ENCODE measurements at places on chromosomes 11 and 22. TPM values are rescaled to one million over a fixed set of nuclear protein-coding genes. Genes with fewer than 3 reads are reported as not detected.

DNA sequence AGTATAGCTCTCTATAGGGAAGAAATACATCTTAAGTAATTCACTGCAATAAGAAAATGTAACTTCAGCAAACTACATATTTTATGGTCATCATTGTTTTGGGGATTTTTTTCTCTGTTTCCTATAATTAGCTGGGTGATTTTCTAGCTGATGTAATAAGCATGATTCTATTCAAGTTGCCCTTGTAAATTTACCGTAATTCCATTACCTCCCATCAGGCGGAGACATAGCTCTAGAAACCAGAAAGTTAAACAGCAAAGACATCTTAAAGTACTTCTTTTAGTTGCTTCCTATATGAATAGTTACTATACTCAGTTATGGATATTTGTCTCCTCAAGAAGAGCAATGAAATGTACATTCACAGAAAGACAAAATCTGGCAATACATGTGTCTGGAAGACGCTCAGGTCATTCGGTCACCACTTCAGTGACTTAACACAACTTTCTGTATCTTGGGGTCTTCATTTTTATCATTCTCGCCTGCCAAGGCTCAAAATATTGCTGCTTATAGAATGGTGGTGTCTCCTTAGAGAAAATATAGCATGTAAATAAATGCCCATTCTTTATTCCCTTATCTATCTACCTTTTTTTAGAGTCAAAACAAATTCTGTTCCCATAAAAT is 239.9 kb upstream of the ZC3H12C start:
- no peak for DNase-seq

DNA sequence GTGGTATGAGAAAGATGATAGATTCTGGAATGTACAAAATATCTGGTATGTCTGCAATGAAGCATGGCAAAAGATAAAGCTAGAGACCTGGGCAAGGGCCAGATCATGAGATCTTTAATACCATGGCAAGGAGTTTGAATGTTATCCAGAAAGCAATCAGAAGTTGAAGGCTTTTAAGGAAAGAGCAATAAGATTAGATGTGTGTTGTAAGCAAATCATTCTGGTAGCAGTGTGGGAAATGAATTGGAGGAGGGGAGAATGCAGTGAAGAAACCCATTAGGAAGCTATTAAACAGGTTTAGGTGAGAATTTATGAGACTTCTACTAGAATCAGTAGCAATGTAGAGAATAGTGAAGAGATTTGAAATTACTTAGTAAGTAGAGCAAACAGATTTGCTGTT is 32.2 kb upstream of the SYT9 start:
- no peak for DNase-seq

DNA sequence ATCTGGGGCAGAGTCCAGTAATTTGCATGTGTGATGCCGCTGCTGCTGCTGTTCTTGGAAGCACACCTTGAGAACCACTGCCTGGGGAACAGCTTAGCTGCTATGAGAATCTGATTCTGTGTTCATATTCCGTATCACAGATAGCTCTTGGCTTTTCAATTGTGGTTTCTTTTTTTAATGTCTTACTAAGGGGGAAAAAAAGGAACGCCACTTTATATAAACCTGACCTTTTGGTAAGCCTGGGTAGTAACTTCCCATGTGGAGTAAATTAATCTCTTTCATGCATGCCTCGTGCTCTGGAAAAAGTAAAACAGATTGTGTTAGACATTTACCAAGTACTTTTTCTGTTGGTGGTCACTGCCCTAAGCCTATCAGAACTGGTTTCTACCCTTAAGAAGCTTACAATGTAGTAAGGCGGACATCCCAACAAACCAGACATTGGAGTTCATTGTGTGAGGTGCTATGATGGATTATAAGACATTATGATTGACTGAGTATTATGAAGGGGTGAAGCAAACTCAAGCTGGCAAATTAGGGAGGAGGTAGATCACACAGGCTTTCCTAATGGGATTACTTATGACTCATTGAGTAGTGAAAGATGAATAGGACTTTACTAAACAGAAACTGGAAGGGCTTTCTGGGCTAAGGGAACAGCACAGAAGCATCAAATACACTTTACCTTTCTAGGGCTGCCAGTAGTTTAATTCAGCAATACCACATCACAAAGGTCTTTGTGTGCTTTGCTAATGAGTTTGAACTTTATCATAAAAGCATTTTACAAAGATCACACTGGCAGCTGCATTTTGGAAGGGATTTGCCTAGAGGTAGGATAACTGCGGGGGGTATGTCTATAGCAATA is 64.7 kb downstream of the MAML2 start:
- DNase-seq: no peak

MMP12 gene
- total RNA-seq: not detected

MYRF gene
- total RNA-seq: 6.0 TPM

Measured in H1 (cell line).